Stimulated activated naive CD8-positive, alpha-beta T cell treated with anti-CD3 and anti-CD28 coated beads, Interleukin-15, Interleukin-2, amounts not matched to agents 100 U/mL and 50 U/mL, for 24 hours (primary cell): ENCODE measurements at places on chromosomes 1 and 21.

DNA sequence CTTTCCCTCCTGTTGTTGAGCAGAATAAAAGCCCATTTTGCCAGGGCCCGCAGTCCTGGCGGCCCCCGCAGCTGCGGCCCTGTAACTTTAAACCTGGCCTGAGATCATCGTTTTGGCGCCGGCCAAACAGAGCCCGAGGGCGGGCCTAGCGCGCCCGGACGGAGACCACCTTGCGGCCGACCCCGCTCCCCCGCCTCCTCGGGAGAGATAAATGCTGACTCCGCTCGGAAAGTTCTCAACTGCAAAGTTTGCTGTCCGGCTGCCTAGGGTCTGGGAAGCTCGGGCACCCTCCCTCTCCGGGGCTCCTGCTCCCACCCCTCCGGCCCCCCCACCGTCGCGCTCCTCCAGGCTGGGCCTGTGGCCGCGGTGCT is at the start of gene PDPN:
Gene PDPN (plus strand): TSS at position 238 of the 371 bp plus-strand sequence. CDS start 202 bp downstream, outside the sequence.
- no peak for DNase-seq

GRCh38 chr1:48036710-48037355 is 39.6 kb upstream of the TRABD2B start:
- DNase-seq, result no peak

GRCh38 chr1:24498589-24498988 is 4.0 kb upstream of the RCAN3 start:
- no peak for DNase-seq

GRCh38 chr21:46401186-46401910 is 57.3 kb upstream of the DIP2A start:
- no peak for DNase-seq

DNA sequence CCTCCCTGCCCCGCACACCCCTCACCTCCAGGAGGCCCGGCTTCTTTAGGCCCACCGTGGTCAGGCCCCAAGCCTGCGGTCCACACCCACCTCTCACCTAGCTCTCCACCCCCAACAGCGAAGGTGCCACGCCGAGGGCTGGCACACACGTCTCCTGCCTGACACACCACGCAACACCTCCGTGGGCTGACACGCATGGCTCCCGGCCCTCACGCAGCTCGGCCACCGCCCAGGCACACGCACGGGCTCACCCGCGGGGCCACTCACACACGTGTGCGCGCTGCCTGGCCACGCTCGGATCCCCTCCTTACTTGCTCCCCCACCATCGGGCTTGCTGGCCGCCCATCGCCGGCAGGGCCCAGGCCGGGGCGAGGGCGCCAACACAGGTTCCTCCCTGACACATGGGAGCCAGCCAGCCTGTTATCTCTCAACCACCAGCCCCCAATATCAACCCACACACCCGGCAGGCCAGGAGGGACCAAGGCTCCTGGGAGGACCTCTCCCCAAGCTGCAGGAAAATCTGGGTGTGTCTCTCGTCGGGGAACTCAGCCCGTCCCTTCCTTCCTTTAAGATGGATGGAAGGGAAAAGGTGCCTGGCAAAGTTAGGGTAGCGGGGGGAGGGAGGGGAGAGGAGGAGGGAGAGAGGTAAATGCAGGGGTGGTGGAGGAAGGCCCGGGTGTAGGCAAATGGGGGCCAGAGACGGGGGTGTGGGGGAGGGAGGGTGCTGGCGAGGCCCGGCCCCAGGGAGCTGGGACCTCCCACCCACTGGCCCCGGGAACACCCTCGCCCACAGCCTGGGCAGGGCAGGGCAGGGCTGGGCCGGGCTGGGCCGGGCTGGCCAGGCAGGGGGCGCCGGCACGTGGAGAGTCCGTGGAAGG is 546 bp downstream of the ELOVL1 start:
- DNase-seq, result peak; percentile 42

- DNase-seq, result no peak
These were observed 150.3 kb upstream of the SPAG17 start for GRCh38 chr1:118335331-118335732.

DNA sequence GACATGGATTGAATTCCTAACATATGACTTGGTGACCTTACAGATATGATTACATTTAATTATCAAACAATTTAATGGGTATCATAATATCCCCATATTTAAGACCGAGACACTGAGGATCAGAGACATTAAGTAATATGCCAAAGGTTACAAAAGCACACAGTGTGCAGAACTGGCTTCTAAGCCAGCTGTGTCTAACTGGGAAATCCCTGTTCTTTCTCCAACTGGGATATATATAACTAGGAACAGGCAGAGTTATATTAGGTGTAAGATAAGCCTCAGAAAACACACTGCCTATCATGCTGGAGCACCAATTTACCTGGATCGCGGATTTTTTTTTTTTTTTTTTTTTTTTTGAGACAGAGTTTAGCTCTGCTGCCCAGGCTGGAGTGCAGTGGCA is 88.3 kb upstream of the ADGRL2 start:
- no peak for DNase-seq

GRCh38 chr1:192575499-192576189 is at the start of gene RGS1:
TSS of gene RGS1 (plus strand) at chr1:192575773. CDS start at chr1:192575793, 20 bp downstream.
- peak; percentile 34 for DNase-seq

DNA sequence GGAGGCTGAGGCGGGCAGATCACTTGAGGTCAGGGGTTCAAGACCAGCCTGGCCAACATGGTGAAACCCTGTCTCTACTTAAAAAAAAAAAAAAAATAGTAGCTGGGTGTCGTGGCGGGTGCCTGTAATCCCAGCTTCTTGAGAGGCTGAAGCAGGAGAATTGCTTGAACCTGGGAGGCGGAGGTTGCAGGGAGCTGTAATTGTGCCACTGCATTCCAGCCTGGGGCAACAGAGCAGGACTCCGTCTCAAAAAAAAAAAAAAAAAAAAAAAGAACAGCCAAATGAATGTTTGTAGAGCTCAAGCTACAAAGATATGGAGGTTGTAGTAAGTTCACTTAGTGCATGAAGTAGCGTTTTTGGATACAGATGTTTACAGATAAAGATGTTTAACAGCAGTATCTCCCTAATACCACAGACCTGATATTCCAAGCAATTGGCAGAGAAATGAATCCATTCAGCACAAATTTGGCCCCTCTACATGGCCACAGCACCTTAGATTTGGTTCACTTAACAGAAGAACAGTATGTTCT is 49.5 kb upstream of the IPO9 start:
- no peak for DNase-seq

DNA sequence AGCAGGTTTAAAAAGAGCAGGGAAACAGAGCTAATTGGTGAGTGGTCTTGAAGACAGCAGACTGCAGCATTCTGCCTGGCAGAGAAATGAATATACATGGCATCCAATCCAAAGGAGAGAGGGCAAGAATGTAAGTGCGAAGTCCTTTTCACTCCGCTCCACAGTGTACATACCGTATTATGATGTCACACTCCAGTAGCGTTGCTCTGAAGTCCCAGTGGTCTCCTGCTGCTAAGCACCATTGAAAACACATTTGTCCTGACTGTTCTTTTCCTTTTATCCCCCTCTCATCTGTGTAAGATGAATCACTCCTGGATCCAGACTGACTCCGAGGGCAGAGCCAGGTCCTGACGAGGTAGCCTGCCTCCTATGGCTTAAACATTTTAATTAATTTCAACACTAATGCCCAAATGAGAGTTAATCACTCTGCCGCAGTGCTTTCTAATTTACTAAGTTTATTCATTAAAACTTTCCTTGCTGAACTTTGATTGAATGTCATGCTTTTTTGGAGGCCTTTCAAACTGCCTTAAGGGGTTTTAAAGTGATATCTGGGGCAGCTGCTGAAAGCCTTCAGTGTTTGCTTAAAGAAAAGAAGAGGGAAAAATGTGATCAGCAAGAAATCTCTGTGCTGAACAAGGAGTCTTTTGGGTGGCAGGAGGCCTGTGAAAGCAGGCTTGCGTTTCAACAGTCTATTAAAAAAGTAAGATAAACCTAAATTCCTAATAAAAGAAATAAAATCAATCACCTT is 227.2 kb downstream of the ATG4C start:
- DNase-seq, result no peak

DNA sequence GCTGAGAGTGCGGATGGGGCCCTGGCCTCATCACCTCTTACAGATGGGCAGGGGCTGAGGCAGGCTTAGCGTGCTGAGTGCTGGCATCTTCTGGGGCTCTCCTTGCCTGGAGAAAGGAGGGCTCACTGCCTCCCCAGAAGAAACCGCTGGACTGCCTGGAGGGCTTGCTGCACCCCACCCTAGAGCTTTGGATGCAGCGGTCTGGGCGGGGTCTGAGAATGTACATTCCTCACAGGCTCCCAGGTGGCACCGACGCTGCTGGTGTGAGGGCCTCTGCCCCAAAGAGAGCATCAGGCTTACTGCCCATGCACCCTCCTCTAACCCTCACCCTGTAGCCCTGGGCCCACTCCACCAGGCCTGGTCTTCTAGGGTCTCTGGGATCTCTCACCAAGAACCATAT is 51.1 kb downstream of the RAP1GAP start:
- no peak for DNase-seq

DNA sequence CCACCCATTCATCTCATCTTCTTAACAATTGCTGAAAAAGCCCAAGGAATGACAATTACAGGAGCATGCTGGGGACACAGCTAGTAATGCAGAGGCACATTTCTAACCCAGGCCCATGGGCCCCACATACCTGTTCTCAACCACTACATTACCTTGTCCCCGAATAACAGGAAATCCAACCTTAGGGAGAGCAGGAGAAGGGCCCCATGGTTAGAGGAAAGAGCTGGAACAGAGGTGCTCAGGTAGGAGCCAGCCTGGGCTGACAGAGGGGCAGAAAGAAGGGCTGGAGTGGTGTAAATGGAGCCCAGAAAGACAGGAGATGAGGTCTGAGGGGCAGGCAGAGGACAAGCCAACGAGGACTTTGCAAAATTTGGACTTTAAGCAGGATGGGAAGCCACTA is 11.4 kb upstream of the S100A8 start:
- DNase-seq, result no peak

GRCh38 chr1:77347646-77348045 is 65.8 kb downstream of the AK5 start:
- peak; percentile 7 for DNase-seq

DNA sequence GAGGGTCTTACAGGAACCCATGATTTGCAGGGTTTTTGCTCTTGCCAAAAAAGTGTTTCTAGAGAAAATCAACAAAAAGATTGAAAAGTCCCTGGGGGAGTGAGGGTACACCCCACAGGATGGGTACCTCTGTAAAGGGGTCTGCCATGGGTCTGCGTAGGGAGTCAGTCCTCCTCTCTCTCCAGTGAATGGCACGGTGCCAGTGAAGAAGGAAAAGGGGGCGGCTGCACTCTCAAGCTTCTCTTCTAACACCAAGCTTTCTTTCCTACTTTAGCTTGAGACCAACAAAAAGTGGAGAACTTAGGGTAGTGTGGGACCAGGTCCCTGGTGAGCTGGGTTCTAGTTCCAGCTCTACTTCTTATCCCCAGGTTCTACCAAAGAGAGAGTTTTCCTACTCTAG is 87.4 kb downstream of the GLUL start:
- no peak for DNase-seq

- no peak for DNase-seq
These were observed 449.5 kb upstream of the CAMK1G start for GRCh38 chr1:209134001-209134400.

DNA sequence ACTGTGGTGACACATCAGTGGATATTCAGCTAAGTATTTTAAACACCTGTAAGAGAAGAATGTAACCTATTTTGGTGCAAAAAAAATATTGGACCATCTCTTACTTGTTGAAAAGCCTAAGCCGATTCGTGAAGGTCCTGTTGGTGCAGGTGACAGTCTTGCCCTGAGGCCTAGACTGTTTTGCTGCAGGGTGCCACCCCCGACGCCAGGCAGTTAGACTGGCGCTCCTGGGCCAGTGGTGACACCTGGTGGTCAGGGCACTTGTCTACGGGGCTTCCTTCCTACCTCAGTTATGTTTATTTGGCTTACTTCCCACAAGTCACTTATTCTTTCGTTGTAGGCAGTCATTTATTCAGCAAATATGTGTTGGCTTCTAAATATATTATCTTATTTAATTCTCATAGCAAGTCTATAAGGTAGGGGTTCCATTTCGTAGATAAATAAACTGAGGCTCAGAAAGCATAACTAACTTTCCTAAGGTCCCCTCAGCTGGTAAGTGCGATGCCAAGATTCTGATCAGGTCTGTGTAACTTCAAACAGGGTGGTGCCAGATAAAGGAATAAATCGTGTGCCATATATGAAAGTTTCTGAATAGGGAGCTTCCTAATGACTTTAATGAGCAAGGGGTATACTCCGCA is 1.9 kb downstream of the EEIG2 start:
- DNase-seq, result peak; percentile 87
